Fibroblast of villous mesenchyme (primary cell): ENCODE measurements at places on chromosomes 13 and 19.

GRCh38 chr19:54430306-54431254 lies 15.3 kb downstream of the TTYH1 start:
- peak; percentile 49 for DNase-seq

- DNase-seq = no peak
Measured at GRCh38 chr19:18869023-18869618, 26.8 kb downstream of the CERS1 start.

- DNase-seq = peak; percentile 61
Measured at GRCh38 chr13:20400774-20401173, 124.9 kb downstream of the CRYL1 start.

DNA sequence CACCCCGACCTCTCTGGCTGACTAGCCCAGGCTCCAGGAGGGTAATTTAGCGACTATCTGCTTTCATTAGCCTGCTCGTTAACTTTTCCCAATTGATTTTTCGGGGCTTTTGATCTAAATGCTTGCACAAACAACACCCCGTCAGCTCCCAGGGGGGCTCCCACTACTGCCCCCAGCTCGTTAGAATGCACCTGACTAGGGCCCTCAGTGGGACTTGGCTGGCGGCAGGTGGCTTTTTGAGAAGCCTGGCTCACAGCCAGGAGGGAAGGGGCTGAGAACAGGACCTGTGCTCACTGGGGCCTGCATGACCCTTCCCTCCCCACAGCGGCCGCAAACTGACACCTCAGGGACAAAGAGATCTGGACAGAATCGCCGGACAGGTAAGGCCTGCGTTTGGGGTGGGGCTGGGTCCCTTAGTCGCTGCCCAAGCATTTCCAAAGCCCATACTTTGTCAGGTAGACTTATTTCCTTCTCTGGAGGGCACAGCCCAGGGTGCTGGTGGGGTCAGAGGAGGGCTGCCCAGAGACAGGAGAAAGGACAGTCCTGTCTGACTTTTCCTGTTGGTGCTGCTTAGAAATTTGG lies 7.6 kb upstream of the CD79A start:
- no peak for DNase-seq

DNA sequence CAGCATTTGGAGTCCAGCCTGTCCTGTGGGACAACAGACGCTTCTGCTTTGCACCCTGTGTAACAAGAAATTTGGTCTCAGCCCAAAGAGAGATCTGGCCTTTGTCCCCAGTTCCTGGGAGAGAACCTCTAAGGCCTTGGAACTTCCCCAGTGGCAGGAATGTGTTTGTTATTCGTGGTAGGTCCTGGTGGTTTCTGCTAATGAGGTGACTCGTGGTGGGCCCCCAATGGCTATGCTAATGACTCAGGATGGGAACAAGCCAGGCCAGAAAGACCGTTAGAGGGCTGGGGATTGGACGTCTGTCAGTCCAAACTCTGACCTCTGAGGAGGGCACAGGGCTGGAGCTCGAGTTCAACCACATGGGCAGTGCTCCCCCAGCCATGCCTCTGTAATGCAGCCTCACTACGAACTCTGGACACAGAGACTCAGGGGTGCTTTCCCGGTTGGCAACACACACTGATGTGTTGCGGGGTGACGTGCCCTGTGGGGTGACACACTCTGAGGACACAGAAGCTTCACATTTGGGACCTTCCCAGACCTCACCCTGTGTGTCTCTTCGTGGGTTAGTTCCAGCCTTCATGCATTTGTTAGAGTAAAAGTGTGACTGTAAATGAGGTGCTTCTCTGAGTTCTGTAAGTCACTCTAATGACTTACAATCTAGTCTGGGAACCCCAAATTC lies 38.9 kb downstream of the TEX29 start:
- DNase-seq = no peak

GRCh38 chr19:45187421-45188100 lies 9.0 kb downstream of the BLOC1S3 start:
- no peak for DNase-seq
